ENCODE measurements at places on chromosomes 6 and 20. TPM values are rescaled to one million over a fixed set of nuclear protein-coding genes. Genes with fewer than 3 reads are reported as not detected.

DNA sequence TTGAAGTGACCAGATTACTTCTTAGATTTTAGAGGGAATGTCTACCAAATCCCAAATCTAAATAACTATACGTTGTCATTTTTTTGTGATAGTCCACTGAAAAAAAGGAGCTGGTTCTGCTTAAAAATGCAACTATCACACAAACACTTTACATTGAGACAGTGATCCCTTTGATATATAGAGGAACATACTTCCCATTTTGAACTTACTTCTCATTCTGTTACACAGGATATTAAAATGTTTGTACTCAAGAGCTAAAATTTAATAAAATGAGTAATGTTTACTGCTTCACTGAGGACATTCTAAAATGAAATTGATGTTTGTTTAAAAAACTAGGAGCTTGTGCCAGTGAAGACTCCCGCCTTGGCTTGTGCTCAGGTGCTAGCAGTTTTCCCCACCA is 174.1 kb downstream of the CARMIL1 start:
- no peak for ATAC-seq

- no peak for ATAC-seq
Measured at GRCh38 chr20:45090481-45090880, 10.4 kb downstream of the KCNS1 start.

DNA sequence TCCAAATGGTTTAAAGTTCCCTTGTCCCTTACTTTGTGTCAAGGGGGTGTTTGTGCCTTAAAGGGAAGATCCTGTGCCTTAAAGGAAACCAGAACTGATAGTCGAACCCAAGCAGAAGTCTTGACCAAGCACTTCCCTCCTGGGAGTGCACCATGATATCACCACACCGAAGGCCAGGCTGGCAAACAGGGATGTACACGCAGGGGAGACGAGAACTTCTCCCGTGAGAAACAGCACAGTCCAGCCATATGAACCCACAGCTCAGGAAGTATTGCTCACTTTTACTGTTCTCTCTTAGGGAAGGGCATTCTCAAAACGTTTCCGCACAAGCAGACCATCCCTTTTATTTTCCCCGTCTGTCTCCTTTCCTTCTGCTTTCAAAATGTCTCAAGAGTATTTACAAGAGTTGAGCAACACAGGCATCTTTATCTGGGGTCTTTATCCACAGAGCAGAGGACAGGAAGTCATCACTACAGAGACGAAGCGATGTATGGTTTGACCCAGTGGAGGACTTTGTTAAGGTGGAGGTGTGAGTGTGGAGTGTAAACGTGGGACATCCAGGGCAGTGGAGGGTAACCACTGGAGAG is 12.8 kb upstream of the SERPINB1 start:
- ATAC-seq, result no peak

FAM162B gene
- 0.92 TPM for total RNA-seq
